T-cell (primary cell): ENCODE measurements at places on chromosomes 2 and 18.

DNA sequence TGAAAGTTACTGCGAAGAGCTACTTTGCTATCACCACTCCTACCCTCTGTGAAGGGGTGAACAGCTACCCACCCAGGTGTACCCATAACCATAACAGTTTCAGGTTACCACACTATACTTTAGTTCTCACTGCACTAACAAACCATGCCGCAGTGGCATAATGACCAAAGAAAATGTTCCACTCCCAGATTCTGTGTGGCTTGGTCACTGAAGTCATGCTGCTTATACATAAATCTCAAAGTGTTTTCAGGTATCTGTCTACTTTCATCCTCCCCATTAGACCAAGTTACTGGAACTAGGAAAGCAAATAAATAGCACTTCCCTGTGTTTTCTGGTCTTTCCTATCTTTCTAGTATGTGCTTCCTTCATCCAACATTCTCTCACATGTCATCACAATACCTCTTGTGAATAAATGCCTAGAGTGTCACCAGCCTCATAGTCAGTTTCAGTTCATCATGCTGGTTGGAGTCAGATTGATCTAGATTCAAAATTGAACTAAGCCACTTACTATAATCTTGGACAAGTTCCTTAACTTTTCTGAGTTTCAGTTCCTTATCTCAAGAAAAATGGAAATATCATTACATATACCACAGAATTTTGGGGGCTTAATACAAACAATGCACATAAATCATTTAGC, 293.6 kb downstream of the FSIP2 start:
- DNase-seq: no peak

DNA sequence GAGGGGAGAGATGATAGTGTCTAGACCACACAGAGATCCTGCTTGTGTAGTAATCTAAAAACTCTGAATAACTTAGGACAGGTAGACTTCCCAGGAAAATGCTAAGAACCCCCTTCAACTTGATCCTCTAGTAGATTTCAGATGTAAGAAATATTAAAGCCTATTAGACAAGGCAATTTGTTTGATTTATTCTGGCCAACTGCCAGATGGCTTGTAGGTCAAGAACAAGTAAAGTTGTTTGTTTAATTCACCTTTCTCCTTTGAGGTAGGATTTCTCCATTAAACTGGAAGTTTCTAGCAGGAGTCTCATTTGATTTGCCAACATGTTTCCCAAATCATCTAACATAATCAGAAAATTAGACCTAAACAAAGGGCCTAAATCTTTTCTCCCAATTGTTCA, 48.6 kb downstream of the SH3RF3 start:
- DNase-seq: no peak

DNA sequence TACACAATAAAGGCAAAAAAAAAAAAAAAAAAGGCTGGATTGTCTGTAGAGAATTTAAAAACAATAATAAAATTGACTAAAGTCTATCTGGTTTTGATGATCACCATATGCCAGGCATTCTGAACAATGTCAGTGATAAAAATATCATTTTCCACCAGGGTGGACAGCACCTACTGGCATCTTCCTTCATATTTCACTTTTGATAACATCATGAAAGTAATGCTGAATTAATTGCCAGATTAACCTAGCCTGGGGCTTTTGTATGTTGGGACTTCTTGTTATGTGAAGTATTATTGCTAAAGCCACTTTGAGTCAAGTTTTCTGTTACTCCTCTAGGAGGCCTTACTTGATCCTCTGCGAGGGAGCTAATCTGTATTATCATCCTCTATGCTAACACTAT, 73.8 kb upstream of the FAM98A start:
- no peak for DNase-seq

DNA sequence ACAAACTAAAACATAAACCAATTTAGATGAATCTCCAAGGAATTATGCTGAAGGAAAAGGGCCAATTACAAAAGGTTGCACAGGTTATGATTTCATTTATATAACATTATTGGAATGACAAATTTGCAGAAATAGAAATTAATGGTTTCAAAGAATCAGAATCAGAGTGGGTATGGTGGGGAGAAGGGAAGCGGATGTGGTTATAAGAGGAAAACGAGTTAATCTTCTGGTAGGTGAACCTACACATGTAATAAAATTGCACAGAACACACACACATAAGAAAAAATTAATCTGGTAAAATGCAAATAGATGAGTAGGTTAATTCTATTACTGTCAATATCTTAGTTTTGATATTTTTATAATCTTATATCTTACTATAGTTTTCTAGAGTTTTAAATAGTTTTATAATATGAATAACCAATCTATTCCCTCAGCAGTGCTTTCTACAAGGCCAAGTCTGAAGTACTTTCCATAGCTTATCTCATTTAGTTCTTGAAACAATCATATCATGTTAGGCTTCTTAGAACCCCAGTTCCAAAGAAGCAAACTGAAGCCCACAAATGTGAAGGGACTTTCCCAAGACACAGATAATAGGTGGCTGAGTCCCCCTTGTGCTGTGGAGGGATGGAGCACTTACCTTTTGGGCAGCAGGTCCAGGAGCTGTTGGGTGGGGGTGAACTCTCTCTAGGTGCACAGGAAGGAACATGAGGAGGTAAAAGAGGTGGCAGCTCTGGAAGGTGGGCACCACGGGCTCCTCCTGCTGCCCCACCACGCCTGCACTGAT, 31.5 kb downstream of the ZNF519 start:
- DNase-seq: no peak

DNA sequence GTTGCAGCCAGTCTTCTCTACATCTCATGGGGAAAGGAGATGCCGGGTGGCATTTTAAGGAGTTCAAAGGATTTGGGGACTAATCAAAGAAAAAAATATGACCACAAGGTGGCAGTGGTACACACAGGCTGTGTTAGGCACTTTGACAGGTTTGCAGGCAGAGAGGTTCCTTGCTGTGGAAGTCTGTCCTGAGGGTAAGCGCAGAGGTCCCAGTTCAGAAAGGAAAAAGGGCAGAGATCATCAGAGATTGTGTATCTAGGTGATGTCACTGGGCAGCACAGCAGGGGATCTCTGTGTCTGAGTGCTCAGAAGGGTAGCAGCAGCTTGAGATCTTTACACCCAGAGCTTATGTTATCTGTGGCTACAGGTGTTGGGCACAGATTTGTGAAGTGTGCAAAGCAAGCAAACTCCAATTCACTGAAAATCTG, 231.4 kb downstream of the LRRTM1 start:
- DNase-seq: no peak

DNA sequence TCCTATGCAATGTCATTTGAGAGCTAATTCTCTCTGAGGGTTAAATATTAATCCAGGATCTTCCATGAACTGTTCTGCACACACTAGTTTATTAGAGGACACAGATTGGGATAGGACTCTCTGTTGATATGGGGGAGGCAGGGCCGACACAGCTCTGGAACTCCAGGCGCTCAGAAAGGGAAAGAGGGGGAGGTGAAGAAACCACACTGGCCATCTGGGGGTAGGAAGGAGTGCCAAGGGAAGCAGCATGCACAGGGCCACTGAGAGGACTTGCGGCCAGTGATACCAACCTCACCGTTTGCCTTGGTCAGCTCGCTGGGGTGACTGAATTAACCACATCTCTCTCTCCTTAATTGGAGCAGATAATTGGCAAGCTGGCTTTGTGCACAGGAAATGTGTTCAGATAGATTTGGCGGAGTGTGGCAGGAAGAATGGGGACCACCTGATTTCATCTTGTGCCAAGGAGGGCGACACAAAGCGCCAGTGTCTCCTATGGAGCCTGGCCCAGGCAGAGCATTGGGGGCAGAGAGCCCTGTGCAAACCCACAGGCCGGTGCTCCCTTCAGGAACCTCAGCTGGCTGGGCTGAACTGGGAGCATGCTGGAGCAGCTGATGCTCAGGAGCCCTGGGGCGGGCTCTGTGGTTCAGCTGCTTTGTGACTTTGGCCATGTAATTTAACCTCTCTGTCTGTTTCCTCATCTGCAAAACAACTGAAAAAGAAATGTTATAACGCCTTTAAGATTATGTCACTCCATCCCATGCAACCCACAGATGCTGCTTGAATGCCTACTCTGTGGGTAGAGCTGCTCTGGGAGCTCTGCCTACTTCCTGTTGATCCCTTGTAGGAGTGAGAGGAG, 114.7 kb upstream of the STON1 start:
- DNase-seq: no peak

DNA sequence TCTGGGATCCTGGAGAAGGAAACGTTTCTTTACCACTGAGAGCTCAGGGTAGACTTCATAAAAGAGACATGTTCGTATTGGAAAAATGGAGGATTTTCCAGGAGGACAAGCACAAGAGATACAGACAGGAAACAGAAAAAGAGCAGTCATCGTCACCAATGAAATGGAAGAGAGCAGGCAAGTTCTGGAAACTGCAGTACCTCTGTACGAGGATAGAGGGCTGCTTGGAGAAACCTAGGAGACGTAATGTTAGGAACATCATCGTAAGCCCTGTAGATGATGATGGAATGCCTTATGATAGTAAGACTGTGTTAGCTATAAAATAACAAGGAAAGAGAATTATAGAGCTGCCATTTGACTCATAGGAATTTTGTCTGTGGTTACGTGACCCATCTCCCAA, 121.1 kb upstream of the KLHL14 start:
- no peak for DNase-seq
